Amniotic stem cell (primary cell): ENCODE measurements at places on chromosomes 4 and X.

DNA sequence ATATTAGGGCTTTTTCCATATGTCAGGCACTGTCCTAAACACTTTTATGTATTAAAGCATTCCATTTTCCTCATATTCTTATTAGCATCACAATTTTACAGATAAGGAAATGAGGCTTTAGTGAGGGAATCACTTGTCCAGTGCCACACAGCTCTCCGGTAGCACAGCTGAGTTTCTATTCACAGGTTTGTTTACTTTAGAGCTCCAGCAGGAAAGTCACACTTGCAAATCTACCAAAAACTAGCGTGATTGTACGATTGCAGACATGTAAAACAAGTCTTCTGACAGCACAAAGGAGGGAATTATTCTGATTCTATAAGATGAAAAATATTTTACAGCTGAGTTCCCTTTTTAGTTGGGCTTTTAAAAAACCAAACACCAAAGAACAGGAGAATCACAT is 472.1 kb downstream of the TMA16 start:
- DNase-seq, result no peak

DNA sequence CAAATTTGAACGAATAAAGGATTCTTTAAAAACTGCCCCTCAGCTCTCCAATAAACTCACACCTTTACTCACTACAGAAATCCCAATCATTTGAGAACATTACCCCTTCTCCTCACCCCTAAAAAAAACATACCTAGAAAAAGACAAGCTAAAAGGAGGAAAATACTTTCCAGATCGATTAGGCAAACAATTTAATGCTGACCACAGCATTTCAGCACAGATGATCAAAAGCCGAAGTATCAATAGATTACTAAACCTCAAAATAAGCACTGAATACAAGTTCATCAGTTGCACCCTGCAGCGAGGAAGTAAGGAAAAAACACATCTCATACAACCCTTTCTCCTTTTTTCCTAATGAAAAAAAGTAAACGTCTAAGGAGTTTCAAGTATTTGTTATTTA is 65.5 kb downstream of the MBNL3 start:
- no peak for DNase-seq

- no peak for DNase-seq
Measured at GRCh38 chr4:186472948-186473347, 82.4 kb downstream of the MTNR1A start.

GRCh38 chrX:2466876-2467656 is 33.7 kb downstream of the DHRSX start:
- no peak for DNase-seq
